ENCODE measurements at places on chromosomes 4 and X.

DNA sequence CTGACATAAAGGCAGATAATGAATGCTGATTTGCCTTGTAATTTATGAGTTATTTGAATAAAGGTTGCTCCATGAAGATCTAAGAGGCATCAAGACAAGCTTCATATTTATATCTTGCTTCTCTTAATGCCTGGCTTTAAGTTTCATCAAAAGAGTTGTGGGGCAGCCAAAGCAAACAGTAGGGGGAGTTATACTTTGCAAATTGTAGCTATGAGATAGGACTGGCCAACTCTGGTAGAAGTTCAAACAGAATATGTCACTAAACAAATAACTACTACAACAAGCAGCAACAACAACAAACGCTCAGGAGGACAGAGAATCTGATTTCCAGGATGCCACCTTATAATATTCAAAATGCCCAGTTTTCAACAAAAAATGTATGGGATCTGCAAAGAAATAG lies 69.1 kb upstream of the PLAC1 start:
- no peak for DNase-seq

DNA sequence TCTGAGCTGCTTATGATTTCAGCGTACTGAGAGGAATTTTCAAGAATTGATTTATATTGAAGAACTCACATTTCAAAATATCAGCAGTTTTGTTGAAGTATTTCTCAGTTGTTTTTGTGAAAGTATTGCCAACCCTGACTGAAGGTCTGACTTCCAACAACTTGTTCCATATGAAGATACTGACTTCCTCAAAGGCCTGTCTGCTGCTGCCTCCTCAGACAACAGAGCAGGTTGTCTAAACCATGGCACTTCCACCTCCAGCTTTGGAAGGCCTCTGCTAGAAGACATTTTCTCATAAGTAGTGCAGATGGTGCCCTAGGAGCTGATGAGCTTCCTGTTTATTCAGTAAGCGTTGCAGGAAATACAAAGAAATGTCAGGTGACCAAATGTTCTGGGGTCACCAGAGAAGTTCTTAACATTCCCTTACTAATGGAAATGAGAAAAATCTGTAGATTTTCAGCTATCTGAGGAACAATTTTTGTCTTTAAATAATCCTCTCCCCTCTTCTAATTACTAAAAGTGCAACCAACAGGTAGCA lies 28.8 kb downstream of the FGF2 start:
- DNase-seq = no peak

DNA sequence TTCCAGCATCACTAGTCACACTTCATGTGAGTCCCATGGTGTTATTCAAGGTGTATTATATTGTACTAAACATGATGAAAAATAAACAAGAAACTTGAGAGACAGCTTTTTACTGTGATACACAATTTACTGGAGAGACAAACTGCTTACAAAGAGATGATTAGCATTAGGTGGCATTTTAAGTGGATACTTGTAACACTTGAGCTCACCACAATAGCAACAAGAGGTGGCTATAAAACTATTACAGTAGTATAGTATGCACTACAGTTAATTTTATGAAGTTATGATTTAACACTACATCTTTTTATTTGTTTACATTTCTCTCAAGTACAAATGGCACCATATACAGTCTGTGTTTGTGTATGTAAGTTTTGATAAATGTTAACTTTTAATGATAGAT lies 246.6 kb downstream of the PARM1 start:
- no peak for DNase-seq

DNA sequence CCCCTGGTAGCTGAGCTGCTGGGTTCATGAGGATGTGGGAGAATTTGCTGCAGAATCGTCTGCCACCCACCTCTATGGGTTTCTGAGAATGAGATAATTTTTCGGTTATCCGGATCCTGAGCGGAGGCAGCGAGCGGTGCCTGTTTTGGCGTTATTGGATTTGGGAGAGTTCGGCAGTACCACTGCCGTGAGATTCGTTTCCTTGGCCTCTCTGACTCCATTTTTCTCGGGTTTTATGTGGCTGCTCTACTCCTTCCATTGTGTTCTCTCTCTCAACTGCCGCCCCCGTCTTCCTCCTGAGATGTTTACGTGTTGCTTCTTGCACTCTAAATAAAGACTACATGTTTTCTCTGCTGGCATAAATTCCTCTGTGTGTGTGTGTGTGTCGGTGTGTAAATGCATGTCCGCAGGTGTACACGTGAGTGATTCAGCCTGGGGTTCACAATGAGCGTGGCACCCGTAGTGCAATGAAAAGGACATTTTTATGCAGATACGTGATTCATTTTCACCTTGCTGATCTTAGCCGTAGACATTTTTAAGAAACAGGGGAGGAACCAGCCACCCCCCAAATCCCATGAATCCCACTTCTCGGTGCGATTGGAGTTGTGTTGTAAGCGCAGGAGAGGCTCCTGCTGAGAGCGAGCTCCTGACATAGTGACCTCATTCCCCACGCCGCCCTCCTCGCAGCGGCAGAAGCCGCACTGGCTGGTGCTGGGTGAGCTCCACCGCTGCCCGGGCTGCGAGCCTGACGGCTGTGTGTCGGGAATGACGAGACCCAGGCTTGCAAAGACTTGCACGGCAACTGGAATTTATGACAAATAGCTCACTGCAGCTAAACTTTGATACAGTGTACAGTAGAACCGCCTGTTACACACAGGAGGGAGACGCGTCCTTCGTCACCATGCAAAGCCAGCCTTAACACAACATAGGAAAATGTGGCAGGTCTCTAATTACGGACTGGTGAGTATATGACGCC lies 82.2 kb downstream of the STOX2 start:
- peak; percentile 21 for DNase-seq

Data from HCT116 (cell line).